ENCODE measurements at places on chromosomes 11 and 22.
A peak's percentile ranks its signal among the peaks of the same experiment; 100 is the strongest.

DNA sequence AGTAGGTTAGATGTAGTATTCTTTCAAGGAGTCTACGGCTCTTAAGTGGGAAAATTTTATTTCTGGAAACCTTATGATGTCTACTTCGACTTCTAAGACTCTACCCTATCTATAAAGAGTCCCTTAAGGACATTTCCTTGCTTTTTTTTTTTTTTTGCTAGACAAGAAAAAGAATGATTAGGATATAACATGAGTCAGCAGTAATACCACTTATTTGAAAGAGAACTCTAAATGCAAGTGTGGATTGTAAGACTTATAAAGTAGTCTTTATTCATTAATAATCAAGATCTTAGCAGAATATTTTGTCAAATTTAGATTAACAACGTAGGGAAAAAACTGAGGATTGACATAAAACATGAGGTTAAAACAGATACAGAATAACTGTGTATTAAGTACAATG is 71.0 kb downstream of the DKK3 start:
- no peak for DNase-seq

GRCh38 chr11:9148035-9148434 is 56.6 kb upstream of the SCUBE2 start:
- DNase-seq = no peak

DNA sequence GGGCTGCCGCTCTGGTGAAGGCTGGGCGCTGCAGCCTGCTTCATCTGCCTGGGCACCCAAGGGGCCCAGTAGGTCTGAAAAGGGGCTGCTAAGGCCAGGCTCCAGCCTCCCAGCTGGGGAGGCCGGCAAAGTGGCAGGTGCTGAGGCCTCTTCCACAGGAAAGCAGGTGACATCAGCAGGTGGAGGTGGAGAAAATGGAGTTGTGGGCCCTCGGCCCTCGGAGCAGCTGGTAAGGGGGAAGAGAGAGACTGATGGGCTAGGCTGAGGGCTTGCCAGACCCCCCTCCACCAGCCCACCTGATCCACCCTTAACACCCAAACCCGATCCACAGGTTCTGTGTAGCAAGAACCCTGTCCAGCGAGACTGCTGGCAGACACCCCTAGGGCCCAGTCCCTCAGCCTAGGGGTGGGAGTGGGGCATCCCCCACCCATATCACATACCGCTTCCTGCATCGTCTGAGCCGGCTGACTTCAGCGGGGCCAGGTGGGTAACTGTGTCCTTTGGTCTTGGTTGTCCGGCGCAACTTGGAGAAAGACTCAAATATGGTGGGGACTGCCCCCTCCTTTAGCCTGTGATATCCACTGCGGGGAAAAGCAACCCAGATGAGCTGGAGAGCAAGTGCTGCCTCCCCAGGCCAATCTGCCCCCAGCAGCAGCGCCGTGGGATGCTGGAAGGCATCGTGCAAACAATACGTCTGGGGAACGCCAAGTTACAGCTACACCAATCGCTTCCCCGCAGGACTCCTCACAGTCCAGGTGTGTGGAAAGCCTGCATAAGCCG is 1.5 kb downstream of the THAP7 start:
- no peak for DNase-seq

- no peak for DNase-seq
These were observed 24.4 kb downstream of the SERGEF start for GRCh38 chr11:17988465-17988864.

GRCh38 chr22:38212442-38212841 is 10.6 kb downstream of the MAFF start:
- DNase-seq = no peak

- peak; percentile 49 for DNase-seq
These were observed 148.5 kb downstream of the GRIK4 start for GRCh38 chr11:120660024-120660565.

GRCh38 chr11:34167961-34168360 is 62.5 kb downstream of the NAT10 start:
- DNase-seq = no peak

DNA sequence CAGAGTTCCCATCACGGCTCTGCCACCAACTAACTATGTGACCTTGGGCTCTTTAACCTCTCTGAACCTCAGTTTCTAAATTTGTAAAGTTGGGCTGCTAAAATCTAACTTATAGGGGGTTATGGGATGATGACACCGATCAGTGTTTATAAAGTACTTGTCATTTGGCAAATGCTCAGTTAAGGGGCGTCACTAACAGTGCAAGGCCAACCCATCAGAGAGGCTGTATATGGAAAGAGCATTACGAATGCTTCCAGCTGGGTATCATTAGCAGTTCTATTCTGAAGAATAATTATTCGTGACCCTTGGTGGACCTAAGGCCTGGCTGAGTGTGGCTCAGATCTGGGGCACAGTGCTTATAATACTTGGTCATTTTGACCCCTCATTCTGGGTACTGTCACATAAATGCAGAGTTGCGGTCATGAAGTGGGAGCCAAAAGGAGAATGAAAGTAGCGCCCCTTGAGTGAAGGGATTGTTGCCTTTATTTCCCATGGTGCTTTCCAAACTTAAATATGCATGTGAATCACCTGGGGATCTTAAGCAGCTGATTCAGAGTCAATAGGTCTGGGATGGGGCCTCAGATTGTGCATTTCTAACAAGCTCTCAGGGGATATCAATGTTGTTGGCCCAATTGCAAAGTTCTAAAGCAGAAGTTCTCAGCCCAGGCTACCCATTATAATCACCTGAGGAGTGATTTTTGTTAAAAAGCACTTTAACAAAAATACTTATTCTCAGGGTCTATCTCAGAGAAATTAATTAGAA is 115.8 kb downstream of the CSNK2A3 start:
- DNase-seq = no peak

- no peak for DNase-seq
These were observed 115.0 kb downstream of the CACNA1I start for GRCh38 chr22:39685336-39686177.

GRCh38 chr11:130854483-130854882 is 61.8 kb downstream of the SNX19 start:
- no peak for DNase-seq

DNA sequence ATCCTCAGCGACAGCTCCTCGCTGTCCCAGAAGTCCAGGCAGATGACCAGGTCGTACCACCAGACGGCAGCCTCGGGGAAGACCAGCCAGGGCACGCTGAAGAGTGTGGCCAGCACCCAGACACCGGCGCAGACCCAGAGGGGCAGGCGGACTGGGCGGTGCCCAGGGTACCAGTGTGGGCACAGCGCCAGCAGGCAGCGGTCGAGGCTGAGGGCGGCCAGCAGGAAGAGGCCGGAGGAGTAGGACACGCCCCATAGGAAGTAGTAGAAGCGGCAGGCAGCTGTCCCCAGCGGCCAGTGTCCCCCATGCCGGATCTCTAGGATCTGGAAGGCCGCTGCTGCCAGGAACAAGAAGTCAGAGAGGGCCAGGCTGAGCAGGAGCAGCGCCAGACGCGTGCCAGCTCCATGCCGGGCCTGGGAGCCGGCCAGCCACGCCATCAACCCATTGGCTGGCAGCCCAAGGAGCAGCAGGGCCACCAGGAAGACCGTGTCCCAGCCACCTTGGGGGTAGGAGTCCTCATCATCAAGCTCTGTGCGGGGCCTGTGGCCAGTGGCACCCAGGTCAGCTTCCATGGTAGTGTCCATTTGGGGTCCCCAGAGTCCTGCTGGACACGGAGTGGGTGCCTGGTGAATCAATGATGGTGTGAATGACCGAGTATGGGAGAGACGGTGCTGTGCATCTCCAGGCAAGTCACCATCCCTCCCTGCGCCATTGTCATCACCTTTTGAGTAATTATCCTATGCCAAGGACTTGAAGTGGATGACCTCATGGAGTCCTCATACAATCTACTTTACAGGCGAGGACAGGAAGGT is at the start of gene GPR152:
TSS of gene GPR152 (minus strand) at position 589 of the 812 bp plus-strand sequence. CDS start at position 584, 5 bp downstream.
- DNase-seq = no peak

DNA sequence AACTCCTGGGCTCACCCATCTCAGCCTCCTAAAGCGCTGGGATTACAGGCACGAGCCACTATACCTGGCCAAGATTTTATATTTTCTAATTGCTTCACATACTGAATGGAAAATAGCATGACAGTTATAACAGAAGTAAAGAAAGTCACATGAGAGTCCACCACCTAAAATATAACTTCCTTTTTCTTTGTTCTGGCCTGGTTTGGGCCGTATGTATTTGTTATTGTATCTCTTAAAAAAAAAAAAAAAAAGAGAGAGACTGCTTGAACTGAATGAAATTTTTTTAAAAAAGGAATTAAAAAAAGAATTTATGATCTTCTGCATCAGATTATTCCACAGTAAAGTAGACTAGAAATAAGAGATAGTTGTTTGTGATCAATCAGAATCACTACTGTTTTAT is 86.0 kb upstream of the GRIK4 start:
- no peak for DNase-seq

DNA sequence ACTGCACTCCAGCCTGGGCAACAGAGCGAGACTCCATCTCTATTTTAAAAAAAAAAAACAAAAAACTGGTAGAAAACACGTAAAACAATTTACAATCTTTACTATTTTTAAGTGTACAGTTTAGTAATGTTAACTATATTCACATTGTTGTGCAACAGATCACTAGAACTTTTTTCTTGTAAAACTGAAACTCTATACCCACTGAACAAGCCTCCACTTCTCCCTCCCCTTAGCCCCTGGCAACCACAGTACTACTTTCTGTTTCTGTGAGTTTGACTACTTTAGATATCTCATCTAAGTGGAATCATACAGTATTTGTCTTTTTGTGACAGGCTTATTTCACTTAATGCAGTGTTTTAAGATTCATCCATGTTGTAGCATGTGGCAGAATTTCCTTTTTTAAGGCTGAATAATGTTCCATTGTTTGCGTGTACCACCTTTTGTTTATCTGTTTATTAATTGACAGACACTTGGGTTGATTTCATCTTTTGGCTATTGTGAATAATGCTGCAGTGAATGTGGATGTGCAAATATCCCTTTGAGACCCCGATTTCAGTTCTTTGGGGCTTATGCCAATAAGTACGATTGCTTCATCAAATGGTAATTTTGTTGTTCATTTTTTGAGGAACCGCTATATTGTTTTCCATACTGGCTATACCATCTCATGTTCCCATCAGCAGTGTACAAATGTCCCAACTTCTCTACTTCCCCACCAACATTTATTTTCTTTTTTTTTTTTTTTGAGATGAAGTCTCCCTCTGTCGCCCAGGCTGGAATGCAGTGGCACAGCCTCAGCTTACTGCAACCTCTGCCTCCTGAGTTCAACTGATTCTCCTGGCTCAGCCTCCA is 11.0 kb downstream of the DDB2 start:
- DNase-seq = no peak

GRCh38 chr11:92739041-92739440 is 230.4 kb upstream of the MTNR1B start:
- DNase-seq = no peak

GRCh38 chr22:38305471-38306448 is 11.5 kb downstream of the CSNK1E start:
- DNase-seq = no peak

DNA sequence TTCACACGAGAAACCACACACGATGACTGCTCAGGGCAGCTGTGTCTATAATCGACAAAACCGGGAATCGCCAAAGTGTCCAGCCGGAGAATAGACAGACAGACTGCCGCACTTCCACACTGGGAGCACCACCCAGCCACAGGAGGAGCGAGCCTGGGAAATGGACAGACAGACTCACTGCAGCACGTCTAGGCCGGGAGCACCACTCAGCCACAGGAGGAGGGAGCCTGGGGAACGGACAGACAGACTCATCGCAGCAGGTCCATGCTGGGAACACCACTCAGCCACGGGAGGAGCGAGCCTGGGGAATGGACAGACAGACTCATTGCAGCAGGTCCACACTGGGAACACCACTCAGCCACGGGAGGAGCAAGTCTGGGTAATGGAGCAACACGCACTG is 137.2 kb downstream of the BRD1 start:
- no peak for DNase-seq

DNA sequence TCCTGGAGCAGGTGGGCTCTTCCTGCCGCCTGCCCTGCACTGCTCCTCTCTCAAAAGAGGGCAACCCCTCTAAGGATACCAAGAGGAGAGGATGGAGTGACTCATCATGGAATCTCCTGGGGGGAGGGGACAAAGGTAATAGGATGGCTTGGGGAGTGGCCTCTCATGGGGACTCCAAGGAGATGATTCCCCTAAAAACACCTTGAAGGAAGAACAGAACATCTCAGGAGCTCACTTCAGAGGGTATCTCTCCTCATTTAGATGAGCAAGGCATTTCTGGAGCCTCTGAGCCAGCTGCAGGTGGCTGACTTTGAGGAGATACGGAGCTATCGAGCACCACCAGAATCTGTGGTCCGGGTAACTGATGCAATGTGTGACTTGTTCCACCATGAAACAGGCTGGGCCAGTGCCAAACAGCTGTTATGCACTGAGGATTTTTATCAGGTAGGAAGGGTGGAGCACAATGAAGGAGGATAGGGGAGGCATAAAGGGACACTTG is 40.2 kb downstream of the RRP8 start:
- DNase-seq = peak; percentile 84

DNA sequence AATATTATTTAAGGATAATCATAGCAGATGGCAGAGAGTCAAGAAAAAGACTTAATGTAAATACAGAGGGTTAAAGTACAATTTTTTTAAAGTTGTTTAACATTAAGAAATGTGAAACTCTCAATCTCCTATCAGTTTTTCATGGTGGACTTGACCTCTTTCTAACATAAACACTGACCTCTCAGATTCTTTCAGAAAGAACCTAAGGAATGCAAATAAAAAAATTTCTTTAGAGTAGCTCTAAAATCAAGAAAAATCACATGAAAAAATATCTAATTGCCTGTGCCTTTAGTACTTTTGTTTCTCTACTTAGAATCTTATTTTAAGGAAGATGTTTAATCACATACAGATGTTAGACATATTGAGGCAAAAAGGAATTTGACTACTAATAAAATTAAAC is 12.9 kb downstream of the RNF141 start:
- DNase-seq = no peak

DNA sequence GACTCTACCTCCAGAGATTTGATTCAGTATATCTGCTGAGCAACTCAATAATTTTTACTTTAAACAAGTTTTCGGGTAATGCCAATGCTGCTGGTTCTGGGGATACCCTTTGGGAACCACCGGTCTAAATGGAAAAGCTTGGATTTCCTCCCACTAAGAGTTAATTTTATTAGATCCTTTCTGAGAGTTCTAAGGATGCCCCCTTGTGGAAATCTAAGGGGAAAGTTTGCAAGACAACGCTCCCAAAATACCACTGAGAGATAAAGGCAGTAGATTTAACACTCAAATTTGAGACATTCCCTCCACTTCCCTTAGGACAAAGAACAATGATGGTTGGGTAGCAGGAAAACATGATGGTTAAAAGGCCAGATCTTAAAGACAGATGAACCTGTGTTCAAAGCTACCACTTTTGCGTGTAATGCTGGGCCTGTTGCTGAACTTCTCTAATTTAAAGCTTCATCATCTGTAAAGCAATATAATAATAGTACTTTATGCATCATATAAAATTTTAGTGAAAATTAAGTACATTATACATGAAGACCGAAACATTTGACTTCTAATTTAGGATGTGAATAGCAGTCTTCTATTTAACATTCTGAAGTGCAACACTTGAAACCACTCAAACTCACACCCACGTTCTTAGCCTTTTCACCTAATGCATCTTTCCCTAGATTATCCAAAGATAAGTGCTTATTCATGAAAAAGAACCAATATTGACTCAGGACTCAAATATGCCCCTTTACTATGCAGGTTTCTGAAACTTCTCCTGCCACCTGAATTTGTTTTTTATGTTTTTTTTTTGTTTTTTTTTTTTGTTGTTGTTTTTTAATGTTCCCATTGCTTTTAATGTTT is 110.1 kb upstream of the LUZP2 start:
- DNase-seq = no peak

GRCh38 chr22:46528121-46528610 is 9.3 kb downstream of the CELSR1 start:
- no peak for DNase-seq

GRCh38 chr11:112599856-112600533 is 339.3 kb upstream of the PLET1 start:
- no peak for DNase-seq

GRCh38 chr11:66323684-66324083 is 6.8 kb upstream of the CD248 start:
- DNase-seq = no peak

Data from erythroblast (primary cell).